Stimulated activated CD4-positive, alpha-beta T cell treated with anti-CD3 and anti-CD28 coated beads, Interleukin-1b, Interleukin-23, amount 100 ng/mL, for 1 hour (primary cell): ENCODE measurements at places on chromosomes 6 and 20.

GRCh38 chr20:48019496-48019895 lies 234.2 kb upstream of the SULF2 start:
- DNase-seq, result no peak

DNA sequence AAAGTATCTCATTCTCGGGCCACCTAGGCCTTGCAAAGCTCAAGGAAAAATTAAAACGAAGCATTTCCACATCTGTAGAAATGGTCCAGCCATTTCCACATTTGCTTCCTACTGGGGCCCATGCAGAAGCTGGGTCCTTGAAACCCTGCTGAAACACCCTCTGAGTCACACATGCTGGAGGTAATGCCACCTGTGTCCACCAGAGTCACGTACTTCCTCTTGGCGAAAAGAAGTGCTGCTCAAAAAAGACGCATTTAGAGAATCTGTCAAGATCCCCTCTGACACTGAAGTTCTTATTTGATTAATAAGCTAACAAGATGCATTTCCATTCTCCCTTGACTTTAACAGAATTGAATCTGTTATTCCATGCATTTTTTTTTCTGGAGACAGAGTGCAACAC lies 423.2 kb downstream of the PREX1 start:
- DNase-seq, result no peak

GRCh38 chr20:2558581-2559278 lies 22.4 kb downstream of the TMC2 start:
- DNase-seq, result no peak

- no peak for DNase-seq
Measured at GRCh38 chr20:4533368-4534133, 188.2 kb upstream of the PRND start.

GRCh38 chr20:35011589-35012226 lies 56.0 kb downstream of the MYH7B start:
- no peak for DNase-seq

- no peak for DNase-seq
Measured at GRCh38 chr6:39341352-39341751, 18.9 kb upstream of the KCNK16 start.

DNA sequence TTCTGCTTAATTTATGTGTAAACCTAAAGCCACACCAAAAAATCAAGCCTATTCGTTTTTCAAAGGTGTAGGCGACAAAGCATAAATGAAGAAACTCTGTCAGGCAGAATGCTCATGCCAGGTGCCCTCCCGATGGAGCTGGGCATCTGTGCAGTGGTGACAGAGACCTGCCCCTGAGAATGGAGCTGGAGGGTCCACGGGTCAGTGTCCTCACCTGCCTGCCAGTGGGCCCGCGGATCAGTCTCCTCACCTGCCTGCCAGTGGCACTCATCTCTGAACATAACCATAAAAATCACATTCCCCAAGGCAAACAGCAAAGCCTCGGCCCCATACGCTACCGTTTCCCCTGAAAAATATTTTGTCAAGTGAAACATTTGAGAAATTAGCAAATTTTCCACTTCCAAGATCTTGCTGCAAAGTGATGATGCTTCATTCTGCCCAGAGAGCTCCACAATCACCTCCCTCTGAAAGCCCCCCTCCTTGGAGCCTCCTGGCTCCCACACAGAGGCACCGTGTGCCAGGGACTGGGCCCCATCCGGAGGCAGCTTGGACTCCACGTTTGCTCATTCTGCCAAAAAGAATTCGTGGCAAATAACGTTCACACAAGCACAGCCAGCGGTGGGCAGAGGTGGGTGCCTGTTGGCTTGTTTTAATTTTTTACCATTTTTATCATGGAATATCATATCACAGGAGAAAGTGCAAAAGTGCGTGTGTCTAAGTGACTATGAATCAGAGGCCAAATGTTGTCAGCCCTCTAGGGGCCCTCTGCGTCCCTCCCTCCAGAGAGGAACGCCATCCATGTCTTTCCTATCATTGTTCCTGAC lies 88.8 kb downstream of the YTHDF1 start:
- no peak for DNase-seq

- peak; percentile 55 for DNase-seq
Measured at GRCh38 chr20:3218307-3218988, 9.2 kb downstream of the ITPA start.

- DNase-seq, result no peak
Measured at GRCh38 chr6:14348389-14348788, 230.8 kb downstream of the CD83 start.

DNA sequence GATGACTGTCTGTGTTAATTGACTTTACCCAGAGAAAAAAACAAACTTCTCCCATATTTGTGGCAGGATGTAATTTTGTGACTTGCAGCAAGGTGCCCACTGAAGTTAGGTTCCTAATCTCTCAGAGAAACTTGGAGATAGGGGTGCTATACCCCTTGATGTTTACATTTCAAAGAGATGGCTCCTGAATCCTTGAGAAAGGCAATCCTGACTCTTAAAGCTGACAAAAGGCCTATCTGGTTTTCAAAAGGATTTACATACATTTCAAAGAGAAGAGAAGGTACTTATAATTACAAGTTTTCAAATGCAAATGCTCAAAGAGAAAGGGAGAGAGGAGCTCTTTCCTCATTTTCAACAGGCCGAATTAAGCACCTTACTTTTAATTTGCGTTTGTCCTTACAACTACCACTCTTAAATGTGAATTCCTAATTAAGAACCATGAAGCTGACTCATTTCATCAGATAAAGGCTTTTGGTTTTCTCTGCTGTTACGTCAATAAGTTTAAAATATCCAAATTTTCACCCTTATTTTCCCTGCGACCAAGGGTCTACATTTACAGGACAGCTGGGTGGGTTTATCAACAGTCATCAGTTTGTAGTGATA lies 711.8 kb upstream of the MAP3K7 start:
- no peak for DNase-seq

GRCh38 chr20:62368976-62369814 lies 2.1 kb upstream of the LAMA5 start:
- no peak for DNase-seq

GRCh38 chr6:25223490-25223991 lies 55.6 kb upstream of the CARMIL1 start:
- DNase-seq, result peak; percentile 12

GRCh38 chr20:58603721-58604120 lies 47.4 kb upstream of the STX16 start:
- DNase-seq, result no peak

DNA sequence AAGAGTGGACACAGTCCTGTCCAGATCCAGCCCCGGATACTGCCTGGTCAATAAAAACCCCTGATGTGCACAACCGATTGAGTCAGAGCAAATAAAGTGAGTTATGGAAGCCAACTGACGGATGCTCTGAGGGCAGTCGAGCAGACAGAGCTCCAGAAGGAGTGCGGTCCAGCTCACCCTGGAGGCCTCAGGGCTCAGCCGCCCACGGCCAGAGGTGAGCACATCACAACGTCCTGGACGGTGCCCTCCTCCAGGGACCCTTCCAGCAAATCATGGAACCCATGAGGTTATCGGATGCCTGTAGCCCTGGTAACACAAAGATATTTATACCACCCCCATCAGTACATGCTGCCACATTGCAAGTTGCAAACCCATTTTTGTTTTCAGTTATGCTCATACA lies 44.0 kb upstream of the SMOC2 start:
- no peak for DNase-seq

DNA sequence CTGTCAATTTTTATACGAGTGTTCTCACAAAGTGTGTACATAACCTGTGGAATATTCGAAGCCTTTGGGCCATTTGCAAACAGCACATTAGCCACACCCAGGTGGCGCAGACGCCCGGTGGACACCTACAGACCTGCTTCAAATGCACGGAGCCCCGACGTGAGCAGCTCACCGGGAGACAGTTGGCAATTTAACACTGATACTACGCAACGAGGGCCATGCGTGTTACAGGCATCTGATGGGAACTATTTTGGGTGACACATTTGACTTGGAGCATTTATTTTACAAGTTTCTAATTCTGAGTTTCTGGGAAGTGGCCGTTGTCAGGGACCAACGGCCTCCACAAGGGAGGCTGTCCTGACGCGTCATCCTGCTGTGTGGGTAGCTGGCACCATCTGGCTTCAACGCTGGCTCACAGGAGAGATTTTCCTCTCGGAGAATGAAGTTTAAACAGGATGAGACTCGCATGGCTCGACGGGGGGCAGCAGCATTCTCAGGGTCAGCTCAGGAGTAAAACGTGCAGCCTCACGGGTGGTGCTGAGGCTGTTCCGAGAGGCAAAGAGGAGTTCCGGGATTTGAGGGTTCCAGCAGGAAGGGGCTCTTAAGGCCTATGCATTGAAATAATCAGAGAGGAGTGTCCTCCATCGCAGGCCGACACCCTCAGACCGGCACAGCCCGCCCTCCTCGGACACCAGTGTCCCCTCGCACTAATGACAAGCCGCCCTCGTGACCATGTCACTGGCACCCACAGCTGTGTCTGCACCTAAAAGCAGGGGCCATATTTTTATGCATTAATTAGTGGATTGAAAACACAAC lies 207.4 kb downstream of the DLL1 start:
- no peak for DNase-seq

DNA sequence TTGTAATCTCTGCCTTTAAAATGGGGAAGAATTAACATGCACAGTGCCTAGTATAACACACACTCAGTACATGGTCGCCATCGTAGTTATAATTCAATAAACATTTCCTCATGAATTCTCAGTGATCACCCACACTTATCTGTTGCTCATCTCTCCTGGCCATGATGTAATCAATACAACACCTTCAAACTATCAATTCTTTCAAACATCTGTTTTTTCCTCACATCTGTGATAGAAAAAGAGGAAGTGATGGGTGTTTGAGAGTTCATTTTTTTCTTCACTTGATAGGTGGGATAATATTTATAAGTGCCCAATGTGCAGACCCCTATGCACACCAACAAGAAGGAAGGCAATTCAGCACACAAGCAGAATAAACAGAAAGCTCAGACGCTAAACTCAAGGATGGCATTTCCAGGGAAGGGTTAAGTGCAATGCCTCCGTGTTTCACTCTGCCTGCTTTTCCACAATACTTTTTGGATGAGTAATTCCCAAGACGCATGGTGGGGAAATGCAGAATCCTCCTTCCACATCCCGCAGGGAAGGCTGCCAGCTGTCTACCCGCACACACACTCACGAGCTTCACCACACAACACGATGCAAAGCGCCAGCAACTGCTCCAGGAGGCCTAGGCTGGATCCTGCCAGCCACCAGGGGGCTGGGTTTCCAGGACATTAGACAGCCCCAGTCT lies 100.3 kb downstream of the GMPR start:
- no peak for DNase-seq

- DNase-seq, result no peak
Measured at GRCh38 chr20:32336918-32337347, 21.2 kb upstream of the ASXL1 start.

DNA sequence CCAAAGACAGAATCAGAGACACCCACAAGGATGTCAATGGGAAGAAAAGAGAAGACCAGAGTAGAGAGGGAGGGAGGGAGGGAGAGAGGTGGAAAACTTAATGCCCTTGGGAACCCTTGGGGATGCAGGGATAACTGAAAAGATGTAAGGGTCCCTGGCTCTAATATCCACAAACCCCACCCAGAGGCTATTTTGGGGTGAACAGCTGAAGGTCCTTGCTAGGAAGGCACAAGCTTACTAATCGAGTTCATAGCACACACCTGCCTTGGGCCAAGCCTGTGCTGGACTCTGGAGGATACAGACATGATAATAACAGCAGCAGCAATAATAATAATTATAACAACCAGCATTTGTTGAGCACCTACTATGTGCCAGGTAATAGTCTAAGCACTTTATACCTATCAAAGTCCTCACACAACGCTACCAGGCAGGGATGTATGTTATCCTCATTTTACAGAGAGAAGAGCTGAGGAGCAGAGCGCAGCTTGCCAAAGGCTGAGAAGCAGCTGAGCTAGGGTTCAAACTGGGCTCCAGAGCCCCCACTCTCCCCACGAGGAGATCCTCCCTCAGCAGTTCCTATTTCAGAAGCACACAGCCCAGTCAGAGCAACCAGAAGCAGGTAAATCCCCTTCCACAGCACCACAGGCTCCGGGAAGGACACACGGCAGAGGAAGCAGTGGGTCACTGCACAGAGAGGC lies 174.2 kb downstream of the ANKRD60 start:
- DNase-seq, result no peak

GRCh38 chr6:99604166-99605073 lies 2.2 kb upstream of the PRDM13 start:
- DNase-seq, result no peak

DNA sequence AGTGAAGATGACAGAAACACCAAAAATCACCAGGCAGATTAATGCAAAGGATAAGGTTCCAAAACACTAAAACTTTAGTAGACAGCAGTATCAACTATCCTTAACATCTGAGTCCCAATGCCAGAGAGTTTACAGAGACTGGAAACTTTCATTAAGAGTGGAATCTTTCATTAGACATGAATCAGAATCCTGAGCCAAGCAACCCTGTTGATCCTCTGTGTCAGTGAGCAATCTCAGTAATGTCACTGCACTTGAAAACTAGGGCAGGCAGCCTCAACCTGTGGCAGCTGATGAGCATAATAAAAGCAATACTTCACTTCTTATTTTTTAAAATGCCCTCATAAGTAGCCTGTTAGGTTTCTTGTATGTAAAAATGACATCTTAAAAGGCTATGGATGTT lies 252.8 kb upstream of the PLN start:
- no peak for DNase-seq

GRCh38 chr6:93679836-93680235 lies 260.5 kb upstream of the EPHA7 start:
- no peak for DNase-seq

GRCh38 chr6:5208057-5208456 lies 52.7 kb downstream of the LYRM4 start:
- DNase-seq, result no peak

DNA sequence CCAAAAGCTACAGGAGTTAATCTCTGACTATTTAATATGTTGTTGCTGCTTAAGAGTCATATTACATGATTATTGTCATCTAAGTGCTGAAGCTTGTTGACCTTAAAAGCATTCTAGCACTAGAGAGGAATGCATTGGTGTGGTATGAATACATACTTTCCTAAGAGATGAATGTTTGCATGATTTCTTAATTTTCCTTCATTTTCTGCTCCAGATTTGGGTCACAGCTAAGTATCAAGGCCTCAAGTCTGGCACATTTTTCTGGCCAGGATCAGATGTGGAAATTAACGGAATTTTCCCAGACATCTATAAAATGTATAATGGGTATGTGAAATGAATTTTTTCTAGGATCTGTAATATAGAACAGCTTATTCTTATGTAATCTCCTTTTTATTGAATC lies 53.6 kb downstream of the ENPP1 start:
- no peak for DNase-seq

- DNase-seq, result no peak
Measured at GRCh38 chr6:25337431-25337830, 58.3 kb downstream of the CARMIL1 start.

DNA sequence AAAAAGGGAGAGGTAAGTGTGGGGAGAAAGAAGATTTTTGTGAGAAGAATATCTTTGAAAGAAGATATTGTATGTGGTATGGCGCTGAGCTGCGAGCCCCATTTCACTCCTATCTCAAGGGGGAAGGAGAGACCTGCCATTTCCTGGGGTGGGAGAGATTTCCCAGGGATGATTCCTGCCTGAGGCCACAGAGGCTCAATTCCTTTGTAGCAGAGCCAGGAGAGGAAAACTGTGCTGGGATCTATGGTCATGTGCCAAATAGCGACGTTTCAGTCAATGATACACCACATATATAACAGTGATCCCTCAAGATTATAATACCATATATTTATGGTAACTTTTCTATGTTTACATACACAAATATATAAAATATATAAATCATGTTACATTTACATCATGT lies 28.9 kb downstream of the TCF21 start:
- no peak for DNase-seq
